ENCODE measurements at places on chromosomes 11 and 22. TPM values are rescaled to one million over a fixed set of nuclear protein-coding genes. Genes with fewer than 3 reads are reported as not detected.
A peak's percentile ranks its signal among the peaks of the same experiment; 100 is the strongest.

- H3K27ac ChIP-seq: peak overlapping the region; percentile 99
- DNase-seq: no peak
- peak overlapping the region; percentile 93 for H3K4me3 ChIP-seq
- no peaks in the 10 kb centered on the region for H3K36me3 ChIP-seq
- peaks cover 48% of the 10 kb centered on the region for H3K4me1 ChIP-seq
Observed at GRCh38 chr11:67506426-67507051, 1.4 kb upstream of the PITPNM1 start.

GRCh38 chr22:27919942-27920755 lies 1.1 kb upstream of the PITPNB start:
- no peaks in the 10 kb centered on the region for H3K36me3 ChIP-seq
- peaks cover 51% of the 10 kb centered on the region for H3K4me1 ChIP-seq
- H3K4me3 ChIP-seq: peak overlapping the region; percentile 100
- H3K27me3 ChIP-seq: no peaks in the 10 kb centered on the region
- no peak for DNase-seq
- H3K27ac ChIP-seq: peak overlapping the region; percentile 99

DNA sequence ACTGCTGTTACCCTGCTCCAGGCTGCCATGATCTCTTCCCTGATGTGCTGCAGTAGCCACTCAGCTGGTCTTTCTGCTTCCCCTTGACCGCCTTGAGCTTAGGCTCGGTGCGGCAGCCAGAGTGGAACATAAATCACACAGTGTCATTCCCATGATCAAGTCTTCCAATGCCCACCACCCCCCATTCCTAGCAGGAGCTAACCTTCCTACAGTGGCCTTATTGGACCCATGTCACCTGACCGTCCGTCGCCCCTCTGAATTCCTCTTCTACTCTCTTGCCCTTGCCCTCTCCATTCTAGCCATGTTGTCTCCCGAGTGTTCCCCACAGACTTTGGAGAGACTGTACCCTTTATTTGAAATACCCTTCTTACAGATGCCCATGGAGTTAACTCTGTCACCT lies 43.4 kb downstream of the OTOG start:
- no peak overlapping the region for H3K27ac ChIP-seq
- peaks cover 4% of the 10 kb centered on the region for H3K27me3 ChIP-seq
- no peak for DNase-seq
- no peak overlapping the region for H3K4me3 ChIP-seq

GRCh38 chr11:78804991-78805390 lies 230.3 kb upstream of the NARS2 start:
- H3K36me3 ChIP-seq: no peaks in the 10 kb centered on the region
- no peak for DNase-seq
- H3K27me3 ChIP-seq: no peaks in the 10 kb centered on the region
- no peak overlapping the region for H3K4me3 ChIP-seq
- H3K27ac ChIP-seq: no peak overlapping the region
- no peaks in the 10 kb centered on the region for H3K4me1 ChIP-seq

- no peak overlapping the region for H3K4me3 ChIP-seq
- peaks cover 27% of the 10 kb centered on the region for H3K36me3 ChIP-seq
- H3K27ac ChIP-seq: no peak overlapping the region
- no peaks in the 10 kb centered on the region for H3K27me3 ChIP-seq
- peaks cover 62% of the 10 kb centered on the region for H3K4me1 ChIP-seq
- no peak for DNase-seq
Observed at GRCh38 chr11:74015919-74016684, 7.2 kb upstream of the UCP3 start.

- DNase-seq: no peak
- no peak overlapping the region for H3K4me3 ChIP-seq
- peaks cover 41% of the 10 kb centered on the region for H3K4me1 ChIP-seq
- H3K36me3 ChIP-seq: peaks cover 26% of the 10 kb centered on the region
- H3K27ac ChIP-seq: peak overlapping the region; percentile 87
- no peaks in the 10 kb centered on the region for H3K27me3 ChIP-seq
Observed at GRCh38 chr11:65502274-65502554, 3.4 kb downstream of the MALAT1 start.

- no peaks in the 10 kb centered on the region for H3K36me3 ChIP-seq
- H3K4me1 ChIP-seq: no peaks in the 10 kb centered on the region
- H3K27ac ChIP-seq: no peak overlapping the region
- peaks cover 2% of the 10 kb centered on the region for H3K27me3 ChIP-seq
- no peak overlapping the region for H3K4me3 ChIP-seq
- DNase-seq: no peak
Observed at GRCh38 chr11:61635304-61635703, 44.9 kb upstream of the DAGLA start.

DNA sequence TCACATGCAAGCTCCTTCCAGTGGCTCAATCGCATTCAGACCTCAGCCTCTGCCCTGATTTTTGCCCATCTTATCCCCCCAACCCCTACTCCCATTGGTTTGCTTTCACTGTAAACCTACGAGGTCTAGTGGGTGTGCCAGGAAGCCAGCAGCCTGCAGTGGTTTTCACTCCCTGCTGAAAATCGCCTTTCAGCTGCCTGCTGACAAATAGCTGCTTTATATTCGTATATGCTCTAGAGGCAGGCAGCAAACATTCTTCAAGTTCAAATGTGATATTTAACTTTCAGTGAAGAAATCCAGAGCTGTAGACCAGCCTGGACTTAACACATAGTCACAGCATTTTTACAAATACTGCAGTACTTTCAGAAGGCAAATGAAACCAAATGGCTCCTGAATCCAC lies 92.8 kb upstream of the APOA1 start:
- H3K27me3 ChIP-seq: no peaks in the 10 kb centered on the region
- H3K27ac ChIP-seq: peak overlapping the region; percentile 99
- peaks cover 13% of the 10 kb centered on the region for H3K36me3 ChIP-seq
- H3K4me3 ChIP-seq: peak overlapping the region; percentile 80
- H3K4me1 ChIP-seq: peaks cover 80% of the 10 kb centered on the region

DNA sequence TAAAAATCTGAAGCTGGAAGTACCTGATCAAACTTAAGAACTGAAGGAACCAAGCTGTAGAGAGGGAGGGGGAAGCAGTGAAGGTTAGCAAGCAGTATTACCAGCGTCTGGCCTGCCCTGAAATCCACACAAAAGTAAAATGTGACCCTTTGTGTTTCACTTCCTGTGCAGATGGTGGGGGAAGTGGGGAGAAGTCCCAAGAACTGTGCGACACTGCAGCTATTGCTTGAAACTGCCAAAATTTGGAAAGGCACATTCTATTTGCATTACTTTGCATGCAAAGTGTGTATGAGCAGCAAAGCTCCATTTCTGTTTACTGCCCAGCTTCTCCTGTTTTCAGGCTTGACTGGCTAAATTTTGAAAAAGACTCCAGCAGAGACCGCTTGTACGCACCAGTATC lies 72.1 kb upstream of the BMAL1 start:
- H3K4me3 ChIP-seq: no peak overlapping the region
- no peak for DNase-seq
- H3K27me3 ChIP-seq: peaks cover 24% of the 10 kb centered on the region
- H3K27ac ChIP-seq: no peak overlapping the region
- no peaks in the 10 kb centered on the region for H3K36me3 ChIP-seq
- H3K4me1 ChIP-seq: peaks cover 11% of the 10 kb centered on the region

DNA sequence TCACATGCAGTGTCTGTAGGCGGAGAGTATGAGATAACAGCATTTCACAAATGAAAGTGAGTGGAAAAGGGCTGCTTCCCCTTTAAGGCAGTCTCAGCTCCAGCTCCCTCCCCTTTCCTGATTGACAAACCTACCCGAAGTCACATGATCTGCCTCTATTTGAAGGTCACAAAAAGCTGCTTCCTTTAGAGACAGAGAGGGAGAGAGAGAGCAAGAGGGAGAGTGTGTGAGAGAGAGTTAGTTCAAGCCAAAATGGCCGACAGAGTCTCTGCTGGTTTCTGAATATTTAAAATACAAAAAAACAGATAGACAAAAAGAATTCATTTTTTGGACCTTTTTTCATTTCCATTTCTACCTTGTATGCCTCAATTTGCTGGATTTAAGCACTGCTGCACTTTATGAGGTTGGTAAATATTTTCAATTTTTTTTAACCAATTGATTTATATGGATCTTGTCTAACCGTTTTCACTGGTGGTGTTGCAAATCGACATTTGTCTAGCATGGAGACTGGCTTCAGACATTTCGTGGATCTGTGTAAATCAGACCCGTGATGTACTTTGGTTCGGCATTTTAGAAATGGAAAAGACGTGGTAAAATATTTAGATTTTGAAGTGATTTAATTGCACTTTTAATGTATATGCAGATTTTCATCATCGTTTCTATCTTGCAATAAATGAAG lies at the start of gene TNRC6B:
TSS of gene TNRC6B (plus strand) at position 188 of the 679 bp plus-strand sequence. CDS start at position 399, 211 bp downstream.
- peak within 1 kb of the TSS; percentile 95 for H3K27ac ChIP-seq
- peak within 1 kb of the TSS; percentile 91 for H3K4me3 ChIP-seq
- H3K4me1 ChIP-seq: peaks cover 68% of the 10 kb centered on the region

DNA sequence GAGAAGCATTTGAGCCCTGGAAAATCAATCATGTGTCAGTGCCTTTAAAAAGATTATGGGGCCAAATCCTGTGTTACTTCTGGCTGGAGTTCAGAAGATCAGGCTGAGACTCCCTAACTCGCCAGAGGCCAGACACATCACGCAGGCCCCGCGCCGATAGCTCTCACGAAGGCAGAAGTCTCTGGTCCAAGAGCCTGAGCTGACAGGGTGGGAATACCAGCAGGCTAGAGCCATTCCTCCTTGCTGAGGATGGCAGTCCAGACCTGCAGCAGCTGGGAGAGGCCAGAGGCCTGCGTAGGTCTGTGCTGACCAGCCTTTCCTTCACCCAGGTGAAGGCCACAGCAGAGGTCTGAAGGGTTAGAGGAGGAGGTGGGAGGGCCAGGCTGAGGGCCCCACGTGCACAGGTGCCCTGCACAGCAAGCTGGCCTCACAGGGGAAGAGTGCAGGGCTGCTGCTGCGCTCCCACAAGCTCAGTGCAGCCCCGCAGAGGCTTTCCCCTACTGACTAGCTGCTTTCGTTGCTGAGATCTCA lies 52.9 kb downstream of the ST14 start:
- H3K27me3 ChIP-seq: no peaks in the 10 kb centered on the region
- no peak overlapping the region for H3K4me3 ChIP-seq
- no peak overlapping the region for H3K27ac ChIP-seq
- peaks cover 1% of the 10 kb centered on the region for H3K4me1 ChIP-seq

DNA sequence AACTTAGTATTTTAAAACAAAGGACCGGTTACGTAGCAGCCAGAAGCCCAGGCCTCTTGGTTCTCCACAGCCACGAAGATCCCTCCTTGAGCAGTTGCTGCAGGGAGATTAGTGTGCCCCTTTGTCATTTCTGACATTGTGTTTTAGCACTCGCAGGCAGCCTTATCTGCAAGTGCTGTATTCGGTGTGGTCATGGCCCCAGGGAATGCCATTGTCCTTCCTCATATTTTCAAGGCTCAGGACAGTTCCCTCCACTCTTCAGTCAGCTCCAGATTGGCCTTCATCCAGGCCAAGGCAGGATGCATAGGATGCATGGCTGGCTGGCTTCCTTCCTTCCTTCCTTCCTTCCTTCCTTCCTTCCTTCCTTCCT lies 88.5 kb downstream of the ZBTB16 start:
- DNase-seq: no peak
- H3K27me3 ChIP-seq: no peaks in the 10 kb centered on the region
- no peaks in the 10 kb centered on the region for H3K36me3 ChIP-seq
- peaks cover 70% of the 10 kb centered on the region for H3K4me1 ChIP-seq

DNA sequence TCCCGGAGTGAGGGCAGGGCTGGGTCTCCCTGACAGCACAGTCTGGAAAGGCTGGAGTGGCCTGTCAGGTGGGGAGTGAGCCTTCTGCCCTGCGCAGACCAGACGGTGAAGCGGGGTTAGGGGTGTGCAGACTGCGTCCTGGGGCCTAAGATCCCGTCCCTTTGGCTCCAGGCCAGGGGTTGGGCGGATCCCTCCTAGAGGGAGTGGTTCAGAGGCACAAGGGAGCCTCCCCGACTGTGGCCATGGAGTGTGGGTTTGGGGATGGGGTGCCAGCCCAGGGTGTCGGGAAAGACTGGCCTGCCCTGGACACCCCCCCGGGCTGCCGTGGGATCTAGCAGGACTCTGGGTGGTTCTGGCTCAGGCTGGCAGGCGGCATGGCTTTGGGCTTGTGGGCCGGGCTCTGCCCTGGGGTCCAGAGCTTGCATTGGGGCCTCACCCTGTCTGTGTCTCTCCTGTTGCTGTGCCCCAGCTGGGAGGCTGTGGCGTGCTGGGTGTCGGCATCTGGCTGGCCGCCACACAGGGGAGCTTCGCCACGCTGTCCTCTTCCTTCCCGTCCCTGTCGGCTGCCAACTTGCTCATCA lies 19.5 kb downstream of the TSPAN4 start:
- H3K4me1 ChIP-seq: no peaks in the 10 kb centered on the region
- H3K36me3 ChIP-seq: no peaks in the 10 kb centered on the region
- no peaks in the 10 kb centered on the region for H3K27me3 ChIP-seq
- no peak overlapping the region for H3K4me3 ChIP-seq
- DNase-seq: no peak
- H3K27ac ChIP-seq: no peak overlapping the region

DNA sequence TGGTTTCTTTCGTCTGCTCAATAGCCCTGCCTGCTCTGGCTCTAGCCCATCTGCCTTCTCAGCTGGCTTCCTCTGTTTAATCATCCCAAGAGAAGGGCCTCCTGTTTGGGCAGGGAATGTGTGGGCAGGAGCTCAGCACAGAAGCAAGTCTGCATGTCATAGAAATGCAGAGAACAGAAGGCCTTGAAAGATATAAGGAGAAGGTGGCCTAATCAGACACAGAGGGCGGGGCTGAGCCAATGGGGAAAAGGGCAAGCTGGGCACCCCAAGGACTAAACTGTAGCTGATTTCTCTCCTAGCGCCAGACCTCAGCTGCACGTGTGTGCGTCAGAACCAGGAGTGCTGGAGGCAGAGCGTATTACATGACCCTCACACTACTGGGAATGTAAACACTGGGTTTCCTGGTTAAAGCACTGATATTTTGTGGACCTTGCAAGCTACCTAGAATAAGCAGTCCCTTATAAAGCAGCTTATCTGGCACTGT lies 7.6 kb upstream of the CCKBR start:
- DNase-seq: no peak
- H3K36me3 ChIP-seq: no peaks in the 10 kb centered on the region
- peak overlapping the region; percentile 16 for H3K27ac ChIP-seq
- no peak overlapping the region for H3K4me3 ChIP-seq

DNA sequence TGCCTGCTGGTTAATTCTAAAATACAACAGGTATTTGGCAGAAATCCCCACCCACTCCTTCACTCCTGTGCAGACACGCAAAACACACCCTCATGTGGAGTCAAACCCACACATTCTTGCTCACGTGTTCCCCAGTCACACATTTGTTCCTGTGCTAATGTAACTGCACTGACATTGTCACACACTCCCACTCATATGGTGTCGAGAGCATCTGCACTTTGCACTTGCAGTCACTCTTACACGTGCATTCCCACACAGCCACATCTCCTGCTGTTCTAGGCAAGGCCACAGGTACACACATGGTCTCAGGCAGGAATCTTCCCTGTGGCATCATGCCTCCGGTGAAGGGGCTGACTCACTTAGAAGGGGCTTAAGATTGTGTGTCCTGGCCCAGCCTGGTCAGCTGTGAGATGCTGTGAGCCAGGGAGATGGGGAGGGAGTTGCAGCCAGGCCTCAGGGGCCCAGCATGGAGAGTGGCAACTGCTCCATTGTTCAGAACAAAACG lies 395.0 kb downstream of the TENM4 start:
- H3K27ac ChIP-seq: no peak overlapping the region
- no peak overlapping the region for H3K4me3 ChIP-seq
- peaks cover 31% of the 10 kb centered on the region for H3K27me3 ChIP-seq
- H3K36me3 ChIP-seq: no peaks in the 10 kb centered on the region
- DNase-seq: no peak
- no peaks in the 10 kb centered on the region for H3K4me1 ChIP-seq

- no peaks in the 10 kb centered on the region for H3K36me3 ChIP-seq
- H3K27ac ChIP-seq: peak overlapping the region; percentile 100
- DNase-seq: peak; percentile 75
- H3K27me3 ChIP-seq: no peaks in the 10 kb centered on the region
- peaks cover 47% of the 10 kb centered on the region for H3K4me1 ChIP-seq
Observed at GRCh38 chr11:7495882-7496551, 10.7 kb downstream of the OLFML1 start.

Gene CRYBA4
- not detected for polyA plus RNA-seq

Gene GRM5
- polyA plus RNA-seq: not detected

Gene NRGN
- 7.6 TPM for polyA plus RNA-seq

Gene PYGM
- polyA plus RNA-seq: not detected

Gene KCNQ1OT1
- polyA plus RNA-seq: 0.08 TPM

Gene PLXNB2
- polyA plus RNA-seq: 0.58 TPM

Gene LRRC4C
- not detected for polyA plus RNA-seq
